ENCODE measurements at places on chromosomes 5 and 9. TPM values are rescaled to one million over a fixed set of nuclear protein-coding genes. Genes with fewer than 3 reads are reported as not detected.
A peak's percentile ranks its signal among the peaks of the same experiment; 100 is the strongest.

GRCh38 chr9:99807276-99807852 is 14.3 kb upstream of the NR4A3 start:
- peak; percentile 70 for DNase-seq

GRCh38 chr5:142239394-142240159 is 85.2 kb downstream of the SPRY4 start:
- no peak for DNase-seq

COL27A1 gene
- polyA plus RNA-seq, result 13.4 TPM

DNA sequence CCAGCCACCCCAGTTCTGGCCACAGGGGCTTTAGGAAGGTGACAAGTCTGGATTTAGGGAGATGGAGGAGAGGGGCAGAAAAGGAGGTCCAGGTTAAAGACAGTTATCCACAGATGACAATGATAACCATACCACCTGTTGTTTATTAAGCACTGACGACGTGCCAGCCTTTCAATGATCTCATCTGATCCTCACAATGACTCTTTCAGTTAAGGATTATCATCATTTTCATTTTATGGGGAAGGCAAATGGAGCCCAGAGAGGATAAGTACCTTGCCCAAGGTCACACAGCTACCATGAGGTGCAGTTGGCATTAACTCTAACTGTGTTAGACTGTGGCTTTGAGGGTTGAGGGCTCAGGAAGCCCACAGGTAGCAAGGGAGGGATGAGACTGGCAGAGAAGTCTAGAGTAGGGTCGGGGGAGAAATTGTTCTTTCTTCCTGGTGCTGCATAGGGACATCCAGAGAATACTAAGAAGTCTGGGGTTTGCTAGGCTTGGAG is 21.5 kb upstream of the JADE2 start:
- no peak for DNase-seq

- DNase-seq, result peak; percentile 52
Observed at GRCh38 chr5:154042766-154043165, 4.0 kb downstream of the MFAP3 start.

BTNL8 gene
- not detected for polyA plus RNA-seq

GRCh38 chr5:116861666-116862065 is 287.0 kb upstream of the SEMA6A start:
- DNase-seq, result no peak

- no peak for DNase-seq
Observed at GRCh38 chr9:2023532-2023931, 8.4 kb downstream of the SMARCA2 start.

- DNase-seq, result no peak
Observed at GRCh38 chr9:131439224-131439623, 45.3 kb downstream of the PRRC2B start.

NSG2 gene
- polyA plus RNA-seq, result 0.24 TPM

GRCh38 chr9:97510797-97511654 is 9.6 kb downstream of the TMOD1 start:
- no peak for DNase-seq

DNA sequence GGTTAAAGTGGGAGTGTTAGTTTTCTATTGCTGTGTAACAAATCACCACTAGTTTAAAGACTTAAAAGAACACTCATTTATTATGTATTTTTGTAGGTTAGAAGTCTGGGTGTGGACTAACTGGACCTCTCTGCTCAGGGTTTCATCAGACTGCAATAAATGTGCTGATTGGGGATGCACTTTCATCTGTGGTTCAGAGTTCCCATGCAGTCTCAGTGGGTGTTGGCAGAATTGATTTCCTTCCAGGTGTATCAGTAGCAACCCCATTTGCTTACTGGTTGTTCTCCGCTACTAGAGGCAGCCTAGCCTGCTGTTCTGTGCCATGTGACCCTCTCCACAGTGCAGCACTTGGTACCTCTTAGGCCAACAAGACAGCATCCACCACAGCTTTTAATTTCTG is 2200.5 kb downstream of the MAT2B start:
- DNase-seq, result no peak

DNA sequence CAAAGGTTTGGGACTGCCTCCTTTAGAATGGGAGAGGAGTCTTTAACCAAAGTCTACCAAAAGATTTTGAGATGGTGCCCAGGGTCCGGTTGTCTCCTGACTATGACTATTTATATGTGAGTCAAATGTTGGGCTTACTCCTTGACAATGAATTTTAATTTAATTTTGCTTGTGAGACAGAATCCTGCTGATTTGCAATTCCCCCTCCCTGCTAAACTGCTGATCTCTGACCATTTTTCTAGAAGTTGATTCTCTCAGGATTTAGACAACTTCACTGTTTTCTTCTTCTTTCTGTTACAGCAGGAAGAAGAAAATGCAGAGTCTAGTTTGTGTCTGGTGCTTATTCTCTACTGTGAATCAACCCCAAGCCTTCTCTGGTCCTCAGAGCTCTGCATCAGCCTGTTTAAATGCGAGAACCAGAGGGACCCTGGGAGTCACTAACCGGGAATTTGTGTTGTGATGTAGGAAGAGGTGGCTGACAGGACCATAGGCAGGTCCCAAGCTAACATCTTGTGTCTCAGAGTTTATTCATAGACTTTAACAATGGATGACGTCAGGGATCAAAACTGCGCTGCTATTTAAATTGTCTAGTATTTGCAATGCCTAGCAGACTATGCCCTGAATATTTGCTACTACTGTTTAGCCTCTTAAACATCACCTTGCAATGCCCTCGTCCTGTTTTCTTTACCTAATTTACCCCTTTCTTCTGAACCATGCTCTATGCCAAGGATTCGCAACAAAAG is 124.0 kb upstream of the TAF11L2 start:
- no peak for DNase-seq

IFNA13 gene
- not detected for polyA plus RNA-seq

- no peak for DNase-seq
Observed at GRCh38 chr9:135078361-135078821, 9.1 kb upstream of the OLFM1 start.

GRCh38 chr9:80507611-80508010 is 935.8 kb downstream of the TLE4 start:
- no peak for DNase-seq

GRCh38 chr5:95020345-95020744 is 264.5 kb downstream of the MCTP1 start:
- no peak for DNase-seq

DNA sequence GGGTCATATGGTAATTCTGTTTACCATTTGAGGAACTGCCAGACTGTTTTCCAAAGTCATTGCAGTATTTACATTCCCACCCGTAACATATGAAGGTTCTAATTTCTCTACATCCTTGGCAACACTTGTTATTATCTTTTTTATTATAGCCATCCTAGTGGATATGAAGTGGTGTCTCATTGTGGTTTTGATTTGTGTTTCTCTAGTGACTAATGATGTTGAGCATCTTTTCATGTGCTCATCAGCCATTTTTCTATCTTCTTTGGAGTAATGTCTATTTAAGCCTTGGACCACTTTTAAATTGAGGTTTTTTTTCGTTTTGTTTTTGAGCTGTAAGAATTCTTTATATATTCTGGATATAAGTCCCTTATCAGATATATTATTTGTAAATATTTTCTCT is 132.8 kb upstream of the RUSC2 start:
- no peak for DNase-seq

- DNase-seq, result no peak
Observed at GRCh38 chr5:76305775-76306174, 97.3 kb upstream of the IQGAP2 start.

- no peak for DNase-seq
Observed at GRCh38 chr9:130779153-130779855, 55.8 kb upstream of the ABL1 start.

IL3 gene
- not detected for polyA plus RNA-seq

KCNMB1 gene
- 3.9 TPM for polyA plus RNA-seq

DNA sequence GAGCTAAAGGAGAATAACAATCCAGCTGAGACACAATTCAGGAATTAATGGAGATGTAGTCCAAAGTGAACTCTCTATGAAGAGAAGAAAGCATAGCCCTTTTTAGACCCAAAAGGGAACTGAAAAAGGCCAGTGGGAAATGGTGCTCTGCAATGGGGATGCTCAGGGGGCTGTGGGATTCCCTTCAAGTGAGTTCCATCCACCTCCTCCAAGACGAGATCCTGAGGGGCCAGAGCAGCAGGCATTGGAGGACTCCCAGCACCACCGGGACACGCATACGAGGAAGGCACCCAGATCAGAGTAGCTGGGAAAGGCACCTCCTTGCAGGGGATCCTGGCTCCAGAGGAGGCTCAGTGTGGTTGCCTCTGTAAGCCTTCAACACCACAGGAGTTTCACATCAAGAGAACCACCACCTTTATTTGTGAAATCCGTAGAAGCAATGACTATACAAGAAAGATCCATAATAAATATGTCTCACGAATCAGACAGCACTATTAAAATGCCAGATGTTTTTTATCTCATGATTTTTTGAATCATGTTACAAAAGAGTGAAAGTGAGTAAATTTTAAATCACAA is 288.2 kb downstream of the MED10 start:
- no peak for DNase-seq

- no peak for DNase-seq
Observed at GRCh38 chr9:78765861-78766260, 468.9 kb downstream of the PSAT1 start.

LAMC3 gene
- polyA plus RNA-seq, result 5.4 TPM
